Stimulated activated CD8-positive, alpha-beta memory T cell treated with anti-CD3 and anti-CD28 coated beads, Interleukin-2, amount 100 ng/mL, for 1 hour (primary cell): ENCODE measurements at places on chromosomes 6 and 20.

DNA sequence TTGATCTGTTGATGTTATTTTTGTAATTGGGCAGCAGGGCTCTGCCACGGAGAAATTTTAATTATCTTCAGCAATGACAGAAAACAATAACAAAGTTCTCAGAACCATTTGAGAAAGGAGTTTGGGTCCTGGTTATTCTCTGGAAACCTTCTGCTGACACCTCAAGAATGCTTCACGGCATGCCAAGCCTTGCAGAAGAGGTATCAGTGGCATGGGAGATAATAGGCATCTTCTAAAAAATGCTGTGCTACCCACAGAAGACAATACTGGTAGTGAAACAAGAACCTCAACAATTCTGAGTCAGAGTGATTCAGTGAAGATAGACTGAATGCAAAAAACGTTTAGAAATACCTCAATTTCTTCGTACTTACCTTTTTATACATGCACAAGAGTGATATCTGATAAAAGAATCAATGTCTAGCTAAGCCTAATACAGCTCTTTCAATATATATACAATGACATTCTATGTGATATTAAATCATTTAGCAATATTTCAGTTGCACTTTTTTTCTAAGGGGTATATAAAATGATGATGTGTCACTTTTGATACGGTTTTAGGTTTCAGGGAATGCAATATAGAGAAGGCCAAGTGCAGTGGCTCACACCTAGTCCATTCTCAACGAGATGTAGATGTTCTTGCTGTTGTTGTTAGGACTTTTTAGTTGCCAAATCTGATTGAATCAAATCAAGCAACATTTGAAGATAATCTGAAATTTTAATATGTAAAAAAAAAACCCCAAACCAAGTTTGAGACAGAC is 110.4 kb upstream of the COL21A1 start:
- DNase-seq: no peak

GRCh38 chr20:50948132-50948785 is 10.1 kb downstream of the DPM1 start:
- DNase-seq: no peak

GRCh38 chr20:62501801-62502495 is 26.2 kb upstream of the GATA5 start:
- no peak for DNase-seq

DNA sequence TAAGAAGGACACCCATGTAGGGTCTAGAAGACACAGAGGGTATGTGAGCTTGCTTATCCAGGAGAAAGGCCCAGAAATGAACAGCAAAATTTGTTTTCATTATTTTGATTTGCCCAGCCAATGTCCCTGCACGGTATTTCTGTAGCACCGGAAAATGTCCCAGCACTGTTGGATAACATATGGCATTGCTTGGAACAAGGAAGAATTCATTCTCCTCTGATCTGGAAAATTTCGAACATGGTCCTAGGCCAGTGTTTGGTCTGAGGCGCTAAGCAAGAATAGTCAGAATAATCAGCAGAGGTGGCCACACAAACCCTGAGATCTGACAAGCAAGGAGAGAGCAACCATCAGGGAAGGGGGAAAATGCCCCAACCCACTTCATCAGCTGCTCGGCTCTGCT is 26.6 kb downstream of the ROS1 start:
- DNase-seq: no peak

DNA sequence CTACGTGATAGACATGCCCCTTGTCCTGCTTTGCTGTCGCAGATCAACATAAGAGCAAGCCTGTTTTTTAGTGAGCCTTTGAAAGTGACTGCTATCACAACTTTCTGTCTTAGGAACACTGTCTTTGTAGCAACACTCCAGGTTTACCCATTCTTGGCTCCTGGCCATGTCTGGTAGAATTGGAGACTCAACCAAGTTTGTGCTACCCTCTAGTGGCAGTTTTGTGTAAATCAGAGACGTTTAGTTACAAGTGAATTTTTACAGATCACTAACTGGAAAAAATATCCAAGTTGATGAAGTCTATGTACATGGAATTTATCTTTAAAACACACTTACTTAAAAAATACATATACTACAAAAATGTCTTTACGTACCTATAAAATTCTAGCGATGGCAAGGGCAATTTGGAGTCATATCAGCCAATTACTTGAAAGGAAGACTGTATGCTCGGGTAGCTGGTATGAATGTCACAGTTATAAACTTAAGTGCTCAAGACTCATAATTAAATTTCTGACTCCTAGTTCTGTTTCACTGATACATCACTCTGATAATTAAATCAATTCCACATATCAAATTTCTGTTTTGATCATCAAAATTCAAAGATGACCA is 101.4 kb downstream of the ADGB start:
- no peak for DNase-seq

DNA sequence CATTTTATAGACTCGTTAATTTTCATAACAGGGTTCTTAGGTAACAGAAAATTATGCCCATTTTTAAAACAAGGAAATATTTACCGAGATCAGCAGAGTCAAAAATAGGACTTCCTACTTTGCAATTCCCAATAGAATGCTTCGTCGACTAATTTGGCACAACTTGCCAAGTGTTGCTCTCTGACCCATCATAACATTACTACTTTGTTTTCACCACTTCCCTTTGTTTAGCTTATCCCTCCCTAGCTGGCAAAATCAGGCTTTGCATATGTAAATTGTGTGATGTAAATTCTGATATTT is 914 bp upstream of the RANBP9 start:
- no peak for DNase-seq

DNA sequence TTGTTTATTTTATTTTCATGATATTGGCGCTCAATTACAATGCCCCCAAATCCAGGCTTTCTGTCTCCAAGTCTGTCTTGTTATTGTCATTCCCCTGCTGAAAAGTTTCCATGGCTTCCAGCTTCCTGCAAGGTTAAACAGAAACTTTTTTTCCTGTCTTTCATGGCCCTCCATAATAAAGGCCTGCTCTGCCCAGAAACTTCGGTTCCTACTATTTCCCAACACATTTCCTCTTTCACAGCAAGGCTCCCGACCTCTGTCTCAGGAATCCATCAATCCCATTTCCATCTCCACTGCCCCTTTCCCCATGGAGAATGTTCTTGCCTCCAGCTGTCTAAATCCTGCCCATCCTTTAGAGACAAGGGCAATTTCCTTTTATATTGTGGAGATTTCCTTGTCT is 365.2 kb upstream of the JARID2 start:
- no peak for DNase-seq

- DNase-seq: no peak
Measured at GRCh38 chr20:21238818-21239536, 64.2 kb upstream of the XRN2 start.
